Osteoblast (primary cell): ENCODE measurements at places on chromosomes 11 and 22. TPM values are rescaled to one million over a fixed set of nuclear protein-coding genes. Genes with fewer than 3 reads are reported as not detected.

GRCh38 chr22:19090183-19090582 lies 32.0 kb downstream of the DGCR2 start:
- H3K27ac ChIP-seq = no peak overlapping the region
- no peaks in the 10 kb centered on the region for H3K36me3 ChIP-seq
- peaks cover 16% of the 10 kb centered on the region for H3K4me1 ChIP-seq
- no peak overlapping the region for H3K4me3 ChIP-seq
- no peak for DNase-seq

- H3K4me3 ChIP-seq = no peak overlapping the region
- H3K27ac ChIP-seq = peak overlapping the region; percentile 47
Observed at GRCh38 chr11:16805938-16806337, 67.5 kb downstream of the C11orf58 start.

DNA sequence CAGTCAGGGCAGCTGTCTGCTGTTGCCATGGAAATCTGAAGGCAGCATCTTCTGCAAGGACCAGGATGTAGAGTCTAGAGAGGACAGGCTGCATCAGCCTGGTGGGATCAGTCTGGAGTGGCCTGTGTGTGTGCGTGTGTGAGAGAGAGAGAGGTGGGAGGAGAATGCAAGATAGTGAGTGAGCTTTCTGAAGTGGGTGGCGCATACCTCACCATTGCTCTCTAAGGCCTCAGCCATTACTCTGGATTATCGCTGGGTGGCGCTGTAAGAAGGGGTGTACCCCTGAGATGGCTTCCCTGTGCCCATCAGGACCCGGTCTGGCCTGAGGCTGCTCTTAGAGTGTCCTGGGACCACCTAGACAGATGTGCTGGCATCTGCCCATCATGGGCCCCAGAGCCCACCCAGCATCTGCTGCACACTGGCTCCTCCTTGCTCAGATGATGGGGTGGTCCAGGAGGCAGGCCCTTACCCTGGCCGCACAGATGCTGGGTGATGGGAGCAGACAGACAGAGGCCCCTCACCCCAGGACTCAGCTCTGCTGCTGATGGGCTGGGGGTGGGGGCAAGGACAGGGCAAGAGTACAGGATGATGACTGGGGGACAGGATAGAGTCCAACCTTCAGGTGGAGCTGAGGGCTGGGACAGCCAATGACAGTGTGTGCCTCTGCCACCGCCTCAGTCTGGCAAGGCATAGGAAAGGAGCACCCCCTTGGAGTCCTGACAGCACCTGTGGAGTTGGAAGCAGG lies 25.7 kb upstream of the TUB start:
- DNase-seq = no peak
- H3K36me3 ChIP-seq = no peaks in the 10 kb centered on the region
- peaks cover 13% of the 10 kb centered on the region for H3K4me1 ChIP-seq
- H3K27me3 ChIP-seq = no peaks in the 10 kb centered on the region
- H3K27ac ChIP-seq = no peak overlapping the region
- no peak overlapping the region for H3K4me3 ChIP-seq

DNA sequence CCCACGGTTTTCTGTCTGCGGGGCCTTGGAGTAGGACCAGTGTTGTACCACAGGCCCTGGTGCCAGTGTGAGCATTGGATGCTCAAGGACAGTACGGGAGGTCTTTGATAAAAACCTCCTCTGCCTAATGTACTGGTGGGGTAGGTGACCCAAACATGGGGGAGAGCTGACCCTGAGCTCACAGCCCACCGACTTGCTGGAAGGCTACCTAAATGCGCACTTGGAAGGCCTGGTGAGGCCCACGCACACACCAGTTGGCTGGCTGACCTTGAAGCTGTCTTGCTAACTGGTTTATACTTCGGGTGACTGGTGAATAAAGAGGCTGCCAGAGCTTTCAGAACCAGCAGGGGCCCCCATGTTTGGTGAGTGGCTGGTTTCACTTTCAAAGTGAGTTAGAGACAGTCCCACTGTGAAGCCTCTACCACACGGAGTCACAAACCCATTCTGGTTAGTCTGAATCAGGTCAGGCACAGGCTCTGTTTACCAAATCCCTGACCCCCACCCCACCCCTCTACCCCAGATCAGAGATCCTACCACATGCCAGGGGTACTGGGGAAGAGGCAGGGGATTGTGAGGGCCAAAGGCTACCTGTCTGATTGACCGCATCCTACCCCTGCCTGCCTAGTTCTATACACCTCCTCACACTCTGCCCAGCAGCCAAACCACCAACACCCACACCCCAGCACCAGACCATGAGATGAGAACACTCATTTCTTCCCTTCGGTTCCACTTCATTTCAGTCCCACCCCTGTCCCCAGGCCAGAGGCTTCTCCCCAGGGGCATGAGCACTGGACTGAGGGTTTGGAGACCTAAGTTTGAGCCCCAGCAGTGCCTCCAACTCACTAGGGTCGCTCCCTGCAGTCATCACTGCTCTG lies 12.7 kb upstream of the IL2RB start:
- H3K27ac ChIP-seq = no peak overlapping the region
- peaks cover 6% of the 10 kb centered on the region for H3K4me1 ChIP-seq
- peak; percentile 48 for DNase-seq
- H3K36me3 ChIP-seq = no peaks in the 10 kb centered on the region
- H3K27me3 ChIP-seq = peaks cover 15% of the 10 kb centered on the region

- DNase-seq = no peak
- no peaks in the 10 kb centered on the region for H3K27me3 ChIP-seq
- no peak overlapping the region for H3K4me3 ChIP-seq
- no peak overlapping the region for H3K27ac ChIP-seq
- no peaks in the 10 kb centered on the region for H3K36me3 ChIP-seq
- H3K4me1 ChIP-seq = no peaks in the 10 kb centered on the region
Observed at GRCh38 chr11:80569832-80570231, 1129.0 kb upstream of the TENM4 start.

DNA sequence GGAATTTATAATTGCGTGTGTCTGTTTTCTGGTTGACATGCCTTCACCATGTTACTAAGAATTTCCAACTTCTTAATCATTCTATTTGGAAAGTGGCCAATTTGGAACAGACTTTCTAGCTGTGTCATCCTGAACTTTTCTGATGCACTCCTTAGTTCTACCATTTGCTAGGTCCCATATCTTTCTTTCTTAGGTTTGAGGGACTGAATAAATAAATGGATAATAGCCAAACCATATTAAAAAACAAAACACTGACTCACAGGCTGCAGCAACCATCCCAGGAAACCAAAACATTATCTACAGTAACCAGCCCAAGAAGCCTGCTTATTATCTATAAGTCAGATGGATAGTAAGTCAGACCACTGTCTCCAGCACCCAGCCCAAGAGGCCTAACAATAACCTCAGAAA lies 57.5 kb upstream of the PLET1 start:
- peak overlapping the region; percentile 86 for H3K27ac ChIP-seq
- no peaks in the 10 kb centered on the region for H3K27me3 ChIP-seq
- H3K4me3 ChIP-seq = no peak overlapping the region
- H3K36me3 ChIP-seq = no peaks in the 10 kb centered on the region
- DNase-seq = peak; percentile 66

- H3K36me3 ChIP-seq = no peaks in the 10 kb centered on the region
- no peak overlapping the region for H3K4me3 ChIP-seq
- H3K27me3 ChIP-seq = no peaks in the 10 kb centered on the region
- DNase-seq = no peak
Observed at GRCh38 chr22:35102663-35103062, 36.7 kb downstream of the ISX start.

Gene POTEH
- under 0.01 TPM in 2 replicates for total RNA-seq

DNA sequence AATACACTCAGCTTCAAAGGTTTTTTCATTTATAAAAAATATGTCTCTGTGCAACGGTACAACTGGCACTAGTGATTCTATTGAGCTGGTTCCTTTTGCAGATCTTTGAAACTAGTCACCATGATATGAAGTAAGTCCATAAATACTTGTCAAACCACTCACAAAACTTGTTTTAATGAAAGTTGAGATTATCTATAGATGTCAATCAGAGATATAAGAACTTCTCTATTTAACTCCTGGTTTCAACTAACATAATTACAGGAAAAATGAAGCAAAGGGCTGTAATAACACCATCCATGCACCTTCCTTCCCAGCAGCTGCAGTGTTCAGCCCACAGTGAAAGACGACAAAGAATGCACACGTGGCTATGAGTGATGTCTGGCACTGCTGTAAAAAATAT lies 44.7 kb downstream of the TMEM123 start:
- H3K4me3 ChIP-seq = no peak overlapping the region
- peaks cover 14% of the 10 kb centered on the region for H3K4me1 ChIP-seq
- no peak overlapping the region for H3K27ac ChIP-seq
- no peaks in the 10 kb centered on the region for H3K27me3 ChIP-seq
- no peak for DNase-seq

Gene THOC5
- 63.7 and 64.8 TPM in 2 replicates for total RNA-seq

DNA sequence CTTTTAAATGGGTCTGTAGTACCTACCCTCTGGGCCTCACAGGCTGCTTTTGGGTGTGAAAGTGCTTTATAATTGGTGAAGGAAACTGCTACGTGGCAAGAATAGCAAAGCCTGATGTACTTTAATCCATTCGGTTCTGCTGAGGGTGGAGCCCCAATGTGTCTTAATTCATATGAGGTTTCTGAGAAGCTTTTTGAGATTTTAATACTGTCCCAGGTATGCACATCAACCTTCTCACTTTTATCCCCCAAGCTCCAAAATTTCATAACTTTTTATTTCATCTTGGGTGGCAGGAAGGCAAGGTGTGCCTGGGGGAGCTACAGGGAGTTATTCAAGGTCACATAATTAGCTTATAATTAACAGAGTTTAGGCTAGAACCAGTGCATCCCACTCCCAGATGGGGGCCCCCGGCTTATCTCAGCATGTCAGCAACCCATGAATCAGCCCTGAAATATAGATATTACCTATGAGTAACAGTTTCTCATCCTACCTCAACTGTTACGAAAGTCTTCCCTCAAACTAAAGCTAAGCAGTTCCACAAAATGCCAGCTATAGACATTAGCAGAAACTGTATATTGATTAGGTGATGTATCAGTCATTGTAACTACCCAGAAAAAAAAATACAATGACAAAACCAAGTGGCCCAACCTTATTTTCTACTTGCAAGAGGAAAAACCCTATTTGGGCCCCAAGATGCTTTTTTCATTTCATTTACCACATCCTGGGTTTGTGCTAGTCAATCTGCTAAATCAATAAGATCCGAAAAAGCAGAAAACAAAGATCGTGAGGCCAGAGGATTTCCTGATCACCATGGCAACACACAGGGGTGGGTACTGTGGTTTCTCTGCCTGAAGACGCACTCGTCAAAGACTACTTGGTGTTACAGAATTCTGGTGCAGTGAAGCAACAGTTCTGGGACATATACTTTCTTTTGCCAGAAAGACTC lies 26.7 kb downstream of the CD44 start:
- H3K27me3 ChIP-seq = no peaks in the 10 kb centered on the region
- H3K4me1 ChIP-seq = peaks cover 97% of the 10 kb centered on the region
- H3K36me3 ChIP-seq = peaks cover 29% of the 10 kb centered on the region

DNA sequence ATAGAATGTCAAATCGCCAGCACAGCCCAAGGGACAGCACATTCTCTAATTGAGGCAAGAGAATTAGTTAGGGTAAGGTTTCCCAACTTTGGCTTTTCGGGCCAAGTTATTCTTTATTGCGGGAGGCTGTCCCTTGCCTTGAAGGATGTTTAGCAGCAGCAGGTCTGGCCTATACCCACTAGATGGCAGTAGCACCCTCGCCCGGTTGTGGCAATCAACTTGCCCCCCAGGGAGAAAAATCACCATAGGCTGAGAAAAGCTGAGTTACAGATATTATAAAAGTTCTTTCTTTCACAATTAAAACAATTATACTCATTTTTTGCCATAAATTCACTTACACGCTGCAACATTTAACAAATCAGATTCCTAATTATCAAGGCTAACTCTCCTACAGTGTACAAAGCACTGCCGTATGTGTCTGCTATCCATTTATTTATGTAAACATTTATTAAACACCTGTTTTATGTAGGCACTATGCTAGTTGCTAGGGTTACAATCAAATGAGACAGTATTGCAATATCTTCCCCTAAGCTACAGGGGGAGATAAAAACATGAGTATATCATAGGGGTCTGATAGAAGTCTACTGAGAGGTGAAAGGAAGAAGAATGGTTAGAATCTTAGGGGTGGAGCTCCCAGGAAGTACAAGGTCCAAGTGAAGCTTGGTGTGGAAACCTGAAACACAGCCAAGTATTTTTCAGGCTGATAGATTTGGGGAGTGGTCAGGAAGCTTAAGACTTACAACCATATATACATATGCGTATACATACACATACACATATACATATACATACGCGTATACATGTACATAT lies 452.3 kb downstream of the RAB38 start:
- H3K27me3 ChIP-seq = no peaks in the 10 kb centered on the region
- no peaks in the 10 kb centered on the region for H3K4me1 ChIP-seq
- H3K27ac ChIP-seq = no peak overlapping the region
- H3K4me3 ChIP-seq = no peak overlapping the region
- no peaks in the 10 kb centered on the region for H3K36me3 ChIP-seq

GRCh38 chr11:66408488-66409214 lies 12.2 kb upstream of the NPAS4 start:
- no peaks in the 10 kb centered on the region for H3K4me1 ChIP-seq
- peak overlapping the region; percentile 68 for H3K4me3 ChIP-seq
- H3K27ac ChIP-seq = peak overlapping the region; percentile 54
- H3K36me3 ChIP-seq = no peaks in the 10 kb centered on the region
- DNase-seq = peak; percentile 100
- H3K27me3 ChIP-seq = peaks cover 23% of the 10 kb centered on the region

DNA sequence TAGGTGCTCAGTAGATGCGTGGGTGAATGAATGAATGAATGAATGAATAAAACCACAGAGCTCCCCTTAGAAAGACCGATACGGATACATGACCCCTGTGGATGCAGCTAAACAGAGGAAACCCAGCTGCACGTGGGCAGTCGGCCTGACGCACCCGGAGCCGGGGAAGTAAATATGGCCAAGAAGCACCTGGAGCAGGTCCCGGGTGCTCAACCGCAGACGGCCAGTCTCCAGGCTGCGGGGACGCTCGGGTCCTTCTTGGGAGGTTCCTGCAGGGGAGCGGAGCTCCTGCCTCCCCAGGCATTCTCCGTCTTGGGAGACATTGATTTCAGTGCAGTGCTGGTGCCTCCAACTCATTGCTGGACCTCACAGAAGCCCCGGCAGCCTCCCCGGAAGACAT lies 11.7 kb upstream of the TPCN2 start:
- no peak overlapping the region for H3K27ac ChIP-seq
- no peak for DNase-seq
- no peak overlapping the region for H3K4me3 ChIP-seq
- no peaks in the 10 kb centered on the region for H3K27me3 ChIP-seq
- no peaks in the 10 kb centered on the region for H3K36me3 ChIP-seq
- H3K4me1 ChIP-seq = peaks cover 28% of the 10 kb centered on the region

GRCh38 chr11:73410627-73411026 lies 34.4 kb downstream of the RELT start:
- H3K36me3 ChIP-seq = peaks cover 22% of the 10 kb centered on the region
- no peak overlapping the region for H3K4me3 ChIP-seq
- no peak for DNase-seq
- no peak overlapping the region for H3K27ac ChIP-seq
- peaks cover 37% of the 10 kb centered on the region for H3K4me1 ChIP-seq
